ENCODE measurements at places on chromosomes 4 and X.

GRCh38 chrX:40112996-40113395 lies 15.2 kb upstream of the BCOR start:
- no peak for DNase-seq

DNA sequence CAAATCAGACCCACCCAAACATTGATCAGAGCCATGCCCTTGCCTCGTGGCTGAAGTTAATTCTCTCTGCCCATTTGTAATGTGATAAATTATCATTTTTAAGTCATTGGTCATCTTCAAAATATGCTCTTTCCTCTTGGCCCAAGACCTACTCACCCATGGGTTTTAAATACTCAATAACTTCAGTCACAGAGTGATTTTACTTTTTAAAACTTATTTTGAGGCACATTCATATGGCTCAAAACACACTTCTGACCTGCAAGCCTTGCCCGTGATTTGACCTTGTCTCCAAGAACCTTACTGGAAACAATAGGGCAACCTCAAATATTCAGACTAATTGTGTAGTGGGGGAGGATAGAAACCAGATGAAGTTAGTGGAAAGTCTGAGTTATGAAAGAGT lies 176.2 kb upstream of the LNX1 start:
- no peak for DNase-seq

GRCh38 chr4:158484173-158484885 lies 37.4 kb upstream of the RXFP1 start:
- DNase-seq: no peak

DNA sequence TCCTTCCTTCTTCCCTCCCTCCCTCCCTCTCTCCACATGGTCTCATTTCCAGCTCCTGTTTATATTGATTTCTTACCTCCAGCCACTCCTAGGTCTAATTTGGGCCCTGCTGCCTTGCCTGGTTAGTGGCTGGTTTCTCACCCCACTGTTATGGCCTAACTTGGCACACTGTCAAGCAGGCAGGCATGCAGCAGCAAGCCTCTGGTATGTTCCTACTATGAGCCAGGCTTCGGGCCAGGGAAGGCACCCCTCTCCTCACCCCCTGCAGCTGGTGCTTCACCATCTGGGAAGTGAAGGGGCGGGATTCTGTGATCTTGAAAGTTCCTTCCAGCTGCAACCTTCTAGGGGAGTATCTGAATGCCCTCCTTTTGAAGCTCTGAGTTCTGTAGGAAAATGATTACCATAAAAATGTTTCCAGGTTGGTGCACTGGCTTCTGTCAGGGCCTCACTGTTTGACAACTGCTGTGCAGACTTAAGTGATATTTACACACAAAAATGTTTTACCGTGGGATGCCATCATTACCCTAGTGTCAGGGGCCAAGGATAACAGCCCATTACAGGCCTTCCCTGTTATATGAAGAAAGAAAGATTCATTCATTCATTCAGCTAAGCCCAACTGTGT lies 10.1 kb upstream of the VMA21 start:
- no peak for DNase-seq

- DNase-seq: no peak
Measured at GRCh38 chr4:101960431-101960830, 169.9 kb downstream of the BANK1 start.

DNA sequence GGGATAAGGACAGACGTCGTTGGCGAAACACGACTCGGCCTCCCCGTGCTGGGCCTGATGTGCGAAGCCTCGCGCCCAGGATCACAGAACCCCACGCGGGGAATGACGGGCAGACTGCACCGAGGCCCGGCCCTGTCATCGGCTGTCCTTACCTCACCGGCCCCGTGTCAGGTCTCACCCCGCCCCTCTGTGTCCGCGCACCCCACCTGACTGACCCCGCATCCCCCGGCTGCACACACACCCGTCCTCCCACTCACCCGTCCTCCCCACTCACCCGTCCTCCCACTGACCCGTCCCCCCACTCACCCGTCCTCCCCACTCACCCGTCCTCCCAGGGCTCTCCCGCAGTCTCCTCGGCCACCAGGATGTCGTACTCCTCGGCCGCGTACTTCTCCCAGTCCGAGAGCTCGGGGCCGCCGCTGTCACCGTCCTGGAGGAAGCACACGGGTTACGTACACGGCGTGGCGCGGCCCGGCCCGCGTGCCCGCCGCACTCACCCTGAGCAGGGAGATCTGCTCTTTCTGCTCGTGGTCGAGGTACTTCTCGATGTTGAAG lies 19.8 kb upstream of the GTPBP6 start:
- DNase-seq: no peak
